ENCODE measurements at places on chromosomes 3 and 15.
A peak's percentile ranks its signal among the peaks of the same experiment; 100 is the strongest.

GRCh38 chr15:32060706-32061105 is 30.4 kb downstream of the CHRNA7 start:
- no peak for DNase-seq

- DNase-seq: no peak
These were observed 1042.3 kb downstream of the OTOL1 start for GRCh38 chr3:162538906-162539305.

- no peak for DNase-seq
These were observed 27.1 kb downstream of the STARD9 start for GRCh38 chr15:42602501-42602900.

DNA sequence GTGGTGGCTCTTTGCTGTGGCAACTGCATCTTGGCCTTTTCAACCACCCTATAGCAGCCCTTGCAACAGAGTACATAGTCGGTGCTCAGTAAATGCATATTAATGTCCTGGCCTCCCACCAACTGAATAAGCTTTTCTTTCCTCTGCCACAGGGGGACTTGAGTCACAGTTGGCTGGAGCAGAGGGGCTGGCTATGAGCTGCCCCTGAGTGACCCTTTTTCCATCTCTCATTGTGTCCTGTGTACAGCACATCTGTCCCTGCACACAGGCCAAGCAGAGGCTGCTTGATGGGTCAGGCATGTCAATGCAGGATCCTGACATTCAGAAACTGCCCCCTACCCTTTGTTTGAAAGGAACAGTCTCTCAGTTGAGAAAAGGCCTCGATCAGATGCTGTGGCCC is 22.4 kb downstream of the SPSB4 start:
- DNase-seq: no peak

DNA sequence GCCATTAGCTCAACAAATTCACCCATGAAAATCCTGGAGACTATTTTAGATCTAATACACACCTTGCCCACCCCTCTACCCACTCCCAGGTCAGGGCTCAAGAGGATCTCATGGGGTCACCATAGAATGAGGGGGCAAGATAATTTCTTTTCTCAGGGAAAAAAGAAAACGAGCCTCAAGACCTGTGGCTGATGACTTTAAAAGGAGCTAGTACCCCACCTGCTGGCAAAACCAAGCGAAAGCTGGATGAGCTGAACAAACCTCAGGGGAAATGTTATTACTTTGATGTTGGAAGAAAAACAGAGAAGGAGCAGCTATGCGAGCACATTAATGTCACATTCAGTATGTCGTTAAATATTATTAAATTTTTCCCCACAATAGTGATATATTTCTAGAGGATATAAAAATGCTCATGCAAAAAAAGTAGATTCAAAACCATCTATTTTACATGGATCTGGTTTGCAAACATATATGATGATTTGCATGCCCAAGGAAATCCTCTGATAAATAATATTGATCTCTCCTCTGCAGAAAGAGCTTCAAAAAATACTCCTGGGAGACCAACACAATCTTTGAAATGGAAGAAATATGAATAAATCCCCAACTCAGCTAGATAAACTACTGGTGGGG is 37.7 kb downstream of the PLD1 start:
- peak; percentile 2 for DNase-seq

DNA sequence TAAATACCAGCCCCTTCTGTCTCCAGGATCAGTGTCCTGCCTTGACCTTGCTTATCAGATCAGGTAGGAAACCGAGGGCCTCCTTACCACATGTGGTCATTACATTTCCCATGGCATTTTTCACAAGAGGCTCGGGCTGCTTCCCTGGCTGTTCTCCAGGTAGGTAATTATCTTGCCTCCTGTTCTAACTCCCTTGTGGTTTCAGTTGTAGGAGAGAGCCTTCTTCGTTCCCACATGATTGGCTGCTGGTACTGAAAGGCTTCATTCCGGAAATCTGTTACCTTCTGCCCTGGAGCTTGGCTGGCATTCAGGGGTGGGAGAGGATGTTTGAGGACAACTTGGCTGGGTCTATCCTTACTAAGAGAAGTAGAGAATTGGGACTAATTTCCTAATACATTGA is 46.8 kb upstream of the RORA start:
- no peak for DNase-seq

Data from stimulated activated CD4-positive, alpha-beta T cell treated with anti-CD3 and anti-CD28 coated beads, TNF-alpha, amount 100 ng/mL, for 4 hours (primary cell).